CD8-positive, alpha-beta memory T cell (primary cell): ENCODE measurements at places on chromosomes 2 and 18.

DNA sequence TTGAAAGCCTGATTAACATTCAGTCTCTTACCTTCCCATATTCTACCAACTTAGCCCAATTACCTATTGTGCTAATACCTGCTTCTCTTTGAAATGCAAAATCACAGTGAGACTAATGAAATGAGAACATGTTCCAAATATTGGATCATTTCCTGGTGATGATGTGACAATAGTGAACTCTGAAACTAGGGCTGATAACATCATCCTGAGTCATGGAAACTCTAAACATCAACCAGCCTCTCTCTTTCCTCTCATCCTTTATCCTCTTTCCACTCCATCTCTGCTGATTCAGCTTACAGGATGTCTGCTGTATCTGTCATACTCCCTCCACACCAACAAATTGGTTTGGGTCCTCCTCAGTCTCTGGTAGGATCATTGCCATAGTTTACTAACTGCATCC is 98.8 kb upstream of the NCKAP5 start:
- DNase-seq = no peak

- DNase-seq = no peak
These were observed 177.9 kb downstream of the DNAH6 start for GRCh38 chr2:84694088-84694622.

- DNase-seq = no peak
These were observed 121.8 kb downstream of the NXPH2 start for GRCh38 chr2:138658187-138658894.

DNA sequence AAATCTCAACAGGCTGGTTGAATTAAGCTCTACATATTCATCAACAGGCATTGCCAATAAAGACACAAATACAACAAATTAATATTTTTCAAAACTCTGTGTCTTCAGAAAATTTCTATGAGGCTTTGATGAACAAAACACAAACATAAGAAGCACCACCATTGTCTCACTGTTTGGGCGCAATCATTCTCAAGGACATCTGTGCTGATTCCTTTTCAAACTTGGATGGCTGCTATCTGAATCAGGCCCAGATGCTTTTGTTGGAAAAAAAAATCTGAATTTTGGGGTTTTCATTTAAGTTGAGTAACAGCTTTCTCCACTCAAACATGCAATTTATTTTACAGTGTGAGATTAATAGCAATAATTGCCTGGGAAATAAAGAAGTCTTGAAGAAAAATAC is 173.8 kb downstream of the NRXN1 start:
- DNase-seq = no peak

GRCh38 chr18:46478796-46479195 is 178.2 kb downstream of the LOXHD1 start:
- DNase-seq = no peak

GRCh38 chr2:217794133-217794986 is 208.4 kb downstream of the TNS1 start:
- no peak for DNase-seq

- DNase-seq = no peak
These were observed 54.0 kb downstream of the EMILIN2 start for GRCh38 chr18:2900684-2901422.

DNA sequence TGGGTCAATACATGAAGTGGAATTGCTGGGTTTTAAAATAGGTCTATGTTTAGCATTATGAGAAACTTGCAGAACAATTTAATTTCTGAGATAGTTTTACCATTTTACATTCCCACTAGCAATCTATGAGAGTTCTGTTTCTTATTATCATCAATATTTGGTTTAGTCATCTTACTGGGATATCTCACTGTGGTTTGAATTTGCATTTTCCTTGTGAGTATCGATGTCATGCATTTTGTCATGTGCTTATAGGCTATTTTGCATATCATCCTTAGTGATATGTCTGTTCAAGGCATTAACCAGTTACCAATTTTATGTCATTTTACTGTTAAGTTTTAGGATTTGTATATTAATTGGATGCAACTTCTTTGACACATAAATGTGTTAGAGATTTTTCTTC is 204.4 kb downstream of the MCFD2 start:
- DNase-seq = no peak

DNA sequence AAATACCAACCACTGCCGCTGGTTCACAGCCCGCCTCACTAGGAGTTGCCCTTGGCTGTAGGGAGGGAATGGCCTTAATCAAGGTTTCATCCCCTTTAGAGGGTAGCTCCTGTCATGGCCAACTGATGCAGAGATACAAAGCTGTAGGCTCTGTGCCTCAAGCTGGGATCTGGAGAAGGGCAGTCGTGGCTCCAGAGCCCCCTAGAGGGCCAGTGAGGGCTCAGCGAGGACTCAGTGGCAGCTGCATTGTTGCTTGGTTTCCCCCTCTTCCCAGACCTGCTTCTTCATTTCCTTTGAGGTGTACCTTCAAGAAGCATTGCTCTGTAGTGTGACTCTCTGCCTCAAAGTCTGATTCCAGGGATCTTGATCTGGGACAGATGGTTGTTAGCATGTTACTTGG is 302.1 kb downstream of the LPIN1 start:
- DNase-seq = no peak

- no peak for DNase-seq
These were observed 16.0 kb downstream of the CD28 start for GRCh38 chr2:203722411-203722810.

GRCh38 chr2:1750933-1751766 is 6.8 kb upstream of the PXDN start:
- peak; percentile 11 for DNase-seq

- DNase-seq = no peak
These were observed at the start of gene ACTG2 for GRCh38 chr2:73892631-73893329. Gene ACTG2 (plus strand): TSS chr2:73893008. CDS start chr2:73901312, 8,304 bp downstream.

- DNase-seq = no peak
These were observed 24.8 kb upstream of the LMAN1 start for GRCh38 chr18:59383851-59384250.

DNA sequence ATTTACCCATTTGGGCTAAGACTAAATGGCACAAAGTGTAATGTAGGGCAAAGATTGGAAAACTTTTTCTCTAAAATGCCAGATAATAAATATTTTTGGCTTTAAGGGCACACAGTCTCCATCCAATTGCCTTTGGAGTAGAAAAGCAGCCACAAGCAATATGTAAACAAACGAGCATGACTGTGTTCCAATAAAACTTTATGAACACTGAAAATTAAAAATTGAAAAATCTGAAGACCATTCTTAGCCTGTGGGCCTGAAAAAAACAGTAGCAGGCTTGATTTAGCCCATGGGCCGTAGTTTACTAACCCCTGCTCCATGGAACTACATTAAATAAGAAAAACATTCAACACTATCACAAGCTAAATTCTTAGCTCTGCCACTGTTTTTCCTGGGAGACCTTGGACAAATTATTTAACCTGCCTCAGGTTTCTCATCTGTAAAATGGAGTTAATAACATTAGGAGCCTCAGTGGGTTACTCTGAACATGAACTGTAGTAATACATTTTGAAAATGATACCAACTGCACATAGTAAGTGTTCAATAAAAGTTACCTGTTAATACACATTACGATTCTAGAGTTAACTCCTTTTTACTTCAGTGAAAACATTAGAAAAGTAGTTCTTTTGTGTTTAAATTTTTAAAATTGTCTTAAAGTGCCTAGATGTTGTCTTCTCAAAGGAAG is 1.3 kb downstream of the IFIH1 start:
- no peak for DNase-seq

- no peak for DNase-seq
These were observed 60.8 kb downstream of the LIMS1 start for GRCh38 chr2:108594982-108595464.

DNA sequence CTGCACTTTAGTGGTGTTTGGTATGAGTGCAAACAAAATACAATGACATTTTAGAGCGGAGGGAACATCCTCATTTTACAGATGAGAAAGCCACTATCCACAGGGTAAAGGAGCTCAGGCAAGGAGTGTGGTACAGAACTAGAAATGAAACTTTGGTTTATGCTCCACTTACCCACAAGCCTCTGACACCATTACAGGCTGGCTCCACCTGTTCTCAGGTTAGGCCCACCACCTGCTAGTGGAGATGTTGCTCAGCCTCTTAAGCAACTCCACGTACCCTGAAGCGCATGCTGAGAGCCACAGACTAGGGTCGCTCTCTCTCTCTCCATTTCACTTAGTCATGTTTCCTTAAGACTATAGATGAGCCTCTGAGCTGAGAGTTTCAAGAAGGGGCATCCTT is 130.0 kb downstream of the MBD2 start:
- no peak for DNase-seq

DNA sequence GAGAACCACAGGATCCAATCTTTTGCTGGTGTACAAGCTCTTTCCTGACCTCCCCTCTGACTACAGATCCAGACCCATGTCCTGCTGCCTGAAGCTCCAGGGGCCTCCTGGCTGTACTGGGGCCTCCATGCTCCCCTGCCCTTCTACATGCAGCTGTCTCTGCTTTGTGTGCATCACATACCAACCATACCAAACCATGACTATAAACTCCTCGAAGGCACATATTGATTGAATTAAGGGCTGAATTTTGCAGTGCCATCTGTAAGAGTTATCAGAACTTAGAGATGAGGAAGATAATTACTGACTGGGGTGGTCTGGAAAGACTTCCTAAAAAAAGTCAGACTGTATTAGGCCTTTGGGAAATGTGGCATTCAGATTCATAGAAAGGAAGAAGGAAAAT is 139.9 kb upstream of the CXCR4 start:
- no peak for DNase-seq

GRCh38 chr2:102301867-102302362 is 9.4 kb upstream of the IL1RL1 start:
- peak; percentile 11 for DNase-seq

- DNase-seq = no peak
These were observed 12.9 kb upstream of the EPAS1 start for GRCh38 chr2:46284260-46284659.

GRCh38 chr18:362311-363290 is 94.8 kb upstream of the THOC1 start:
- no peak for DNase-seq

DNA sequence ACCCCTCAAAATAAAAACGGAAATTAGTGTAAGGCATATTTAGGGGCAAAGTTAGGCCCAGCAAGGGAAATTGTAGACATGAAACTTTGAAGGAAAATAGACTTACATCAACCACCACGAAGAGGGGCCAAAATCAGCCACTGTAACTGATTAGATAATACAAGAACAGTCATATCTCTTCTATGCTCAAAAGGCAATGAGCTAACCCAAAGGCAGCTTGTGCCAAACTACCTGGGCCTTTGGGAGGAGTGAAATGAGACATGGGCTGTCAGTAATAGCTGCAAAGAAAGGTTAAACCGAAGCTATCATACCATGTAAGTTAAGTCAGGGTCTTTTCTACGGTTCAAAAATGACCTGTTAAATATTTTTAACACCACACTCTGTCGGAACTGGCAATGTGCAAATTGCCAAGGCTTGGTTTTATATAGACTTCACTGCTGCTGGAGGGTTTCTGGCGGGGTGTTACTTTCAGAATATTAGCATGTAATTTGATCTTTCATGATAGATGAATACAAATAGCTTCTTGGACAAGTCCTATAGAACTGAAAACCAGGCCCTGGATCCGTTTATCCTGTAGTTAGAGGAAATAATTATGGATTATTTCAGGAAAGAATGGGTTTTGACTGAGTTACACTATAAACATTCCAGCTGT is 69.6 kb downstream of the ACVR1 start:
- no peak for DNase-seq

GRCh38 chr2:59233448-59233847 is 992.3 kb upstream of the FANCL start:
- no peak for DNase-seq

GRCh38 chr2:69081001-69081580 is 68.1 kb downstream of the ANTXR1 start:
- no peak for DNase-seq

GRCh38 chr2:50863218-50863617 is 168.7 kb downstream of the NRXN1 start:
- DNase-seq = no peak

DNA sequence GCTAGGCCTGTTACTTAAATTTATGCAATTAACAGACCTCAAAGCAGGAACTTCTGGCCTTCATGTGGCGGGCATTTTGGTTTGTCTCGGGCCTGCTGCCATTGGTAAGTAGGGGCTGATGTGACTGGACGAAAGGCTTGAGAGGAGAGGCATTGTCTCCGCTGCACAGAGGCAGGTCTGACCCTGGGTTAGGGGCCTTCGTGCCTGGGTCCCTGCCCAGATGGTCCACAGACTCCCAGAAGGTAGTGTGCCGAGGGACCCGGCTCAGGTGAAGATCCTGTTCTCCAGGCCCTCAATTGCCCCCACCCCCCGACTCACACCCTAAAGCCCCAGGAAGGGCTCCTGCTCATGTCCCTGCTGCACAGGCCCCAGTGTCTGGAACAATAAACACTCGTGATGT is 764.9 kb downstream of the TMEM182 start:
- no peak for DNase-seq

GRCh38 chr18:12470382-12471075 is 62.8 kb downstream of the PRELID3A start:
- DNase-seq = no peak

- no peak for DNase-seq
These were observed 43.8 kb upstream of the KCNE4 start for GRCh38 chr2:223008162-223008561.
